ENCODE measurements at places on chromosomes 6 and 20. TPM values are rescaled to one million over a fixed set of nuclear protein-coding genes. Genes with fewer than 3 reads are reported as not detected.
A peak's percentile ranks its signal among the peaks of the same experiment; 100 is the strongest.

- peak; percentile 53 for DNase-seq
Observed at GRCh38 chr20:19976595-19977372, 40.4 kb upstream of the NAA20 start.

DNA sequence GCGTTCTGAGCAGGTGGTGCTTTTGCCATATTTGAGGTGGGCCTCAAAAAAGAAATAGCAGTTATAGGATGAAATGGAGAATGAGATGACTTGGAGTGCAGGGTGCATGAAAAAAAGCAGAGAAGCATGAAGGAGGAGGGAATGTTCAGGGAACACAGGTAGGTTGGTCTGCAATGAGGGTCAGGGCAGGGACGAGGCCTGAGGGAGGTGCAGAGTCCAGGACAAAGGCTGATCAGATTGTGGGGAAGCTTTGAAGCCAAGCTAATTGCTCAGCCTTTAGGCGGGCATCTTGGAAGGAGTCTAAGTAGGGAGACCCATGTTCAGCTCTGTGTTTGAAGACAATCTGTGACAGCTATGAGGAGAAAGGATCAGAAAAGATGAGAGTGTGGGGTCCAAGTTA, 12.0 kb downstream of the TRAM2 start:
- DNase-seq = no peak

DNA sequence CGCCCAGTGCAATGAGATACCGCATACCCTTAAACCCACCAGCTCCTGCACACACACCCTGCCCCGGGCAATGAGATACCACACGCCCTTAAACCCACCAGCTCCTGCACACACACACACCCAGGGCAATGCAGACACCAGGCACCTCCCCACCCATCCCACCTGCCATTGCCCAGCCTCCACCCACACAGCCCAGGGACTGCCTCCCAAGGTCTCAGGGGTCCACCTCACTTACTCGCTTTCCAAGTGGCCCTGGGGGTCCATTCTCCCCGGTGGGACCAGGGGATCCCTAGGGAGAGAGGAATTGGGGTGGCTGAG, 24.0 kb downstream of the COL11A2 start:
- no peak for DNase-seq

The NR2E1 gene
- not detected for total RNA-seq

The CDSN gene
- total RNA-seq = 0.88 TPM
